ENCODE measurements at places on chromosomes 6 and 20. TPM values are rescaled to one million over a fixed set of nuclear protein-coding genes. Genes with fewer than 3 reads are reported as not detected.

- DNase-seq, result no peak
These were observed 701.3 kb downstream of the TBC1D32 start for GRCh38 chr6:120632975-120633374.

GRCh38 chr6:168469521-168469920 lies 28.5 kb downstream of the SMOC2 start:
- peak; percentile 65 for DNase-seq

- DNase-seq, result no peak
These were observed 11.6 kb downstream of the SRSF3 start for GRCh38 chr6:36605560-36606391.

DNA sequence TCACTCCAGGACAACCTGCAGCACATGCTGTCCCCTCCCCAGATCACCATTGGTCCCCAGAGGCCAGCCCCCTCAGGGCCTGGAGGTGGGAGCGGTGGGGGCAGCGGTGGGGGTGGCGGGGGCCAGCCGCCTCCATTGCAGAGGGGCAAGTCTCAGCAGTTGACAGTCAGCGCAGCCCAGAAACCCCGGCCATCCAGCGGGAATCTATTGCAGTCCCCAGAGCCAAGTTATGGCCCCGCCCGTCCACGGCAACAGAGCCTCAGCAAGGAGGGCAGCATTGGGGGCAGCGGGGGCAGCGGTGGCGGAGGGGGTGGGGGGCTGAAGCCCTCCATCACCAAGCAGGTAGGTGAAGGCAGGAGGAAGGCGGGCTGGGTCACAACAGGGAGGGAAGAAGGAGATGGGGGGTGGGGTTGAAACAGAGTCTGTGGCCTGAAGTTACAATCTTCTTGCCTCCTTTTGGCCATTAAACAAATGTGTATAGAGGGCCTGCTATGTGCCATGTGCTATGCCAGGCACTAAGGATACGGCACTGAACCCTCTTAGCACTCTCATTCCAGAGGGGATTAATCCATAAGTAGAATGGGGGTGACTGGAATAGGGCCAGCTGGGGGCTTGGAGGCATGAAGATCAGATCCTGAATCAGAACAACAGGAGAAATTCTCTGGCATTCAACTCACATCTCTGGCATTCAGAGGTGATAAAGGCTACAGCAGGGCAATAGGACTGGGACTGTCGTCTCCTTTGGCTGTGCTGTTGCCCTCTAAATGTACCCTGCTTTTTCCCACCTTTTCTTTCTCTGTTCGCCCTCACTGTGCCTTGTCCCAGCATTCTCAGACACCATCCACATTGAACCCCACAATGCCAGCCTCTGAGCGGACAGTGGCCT lies 10.5 kb upstream of the ZBTB9 start:
- DNase-seq, result no peak

- no peak for DNase-seq
These were observed 216.6 kb upstream of the UFL1 start for GRCh38 chr6:96304997-96305396.

DNA sequence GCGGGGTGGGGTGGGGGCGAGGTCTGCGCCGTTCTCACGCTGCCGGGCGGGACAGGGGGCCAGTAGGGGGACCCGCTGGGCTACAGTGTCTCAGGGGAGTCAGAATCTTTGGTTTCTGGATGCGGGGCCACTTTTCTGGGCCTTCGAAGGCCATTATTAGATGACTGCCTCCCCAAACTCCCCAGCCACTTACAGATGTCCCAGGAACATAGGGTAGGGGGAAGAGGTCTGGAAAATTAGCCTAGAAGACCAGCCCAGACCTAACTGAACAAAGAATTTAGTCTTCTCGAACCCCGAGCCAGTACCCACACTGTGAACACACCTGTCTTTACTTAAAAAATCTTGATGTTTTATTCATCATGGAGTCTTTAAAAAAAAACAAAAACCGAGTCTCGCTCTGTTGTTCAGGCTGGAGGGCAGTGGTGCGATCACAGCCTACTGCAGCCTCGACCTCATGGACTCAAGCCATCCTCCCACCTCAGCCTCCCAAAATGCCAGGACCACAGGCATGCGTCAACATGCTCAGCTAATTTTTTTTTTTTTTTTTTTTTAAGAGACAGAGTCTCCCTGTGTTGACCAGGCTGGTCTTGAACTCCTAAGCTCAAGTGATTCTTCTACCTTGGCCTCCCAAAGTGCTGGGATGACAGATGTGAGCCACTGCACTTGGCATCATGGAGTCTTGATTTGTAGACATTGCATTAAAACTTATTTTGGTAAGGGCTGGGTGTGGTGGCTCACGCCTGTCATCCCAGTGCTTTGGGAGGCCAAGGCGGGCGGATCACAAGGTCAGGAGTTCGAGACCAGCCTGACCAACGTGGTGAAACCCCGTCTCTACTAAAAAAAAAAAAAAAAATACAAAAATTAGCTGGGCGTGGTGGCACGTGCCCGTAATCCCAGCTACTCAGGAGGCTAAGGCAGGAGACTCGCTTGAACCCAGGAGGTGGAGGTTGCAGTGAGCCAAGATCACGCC lies 3.3 kb upstream of the SLC29A1 start:
- no peak for DNase-seq

GRCh38 chr20:57712851-57713504 lies 3.2 kb upstream of the PMEPA1 start:
- no peak for DNase-seq

DNA sequence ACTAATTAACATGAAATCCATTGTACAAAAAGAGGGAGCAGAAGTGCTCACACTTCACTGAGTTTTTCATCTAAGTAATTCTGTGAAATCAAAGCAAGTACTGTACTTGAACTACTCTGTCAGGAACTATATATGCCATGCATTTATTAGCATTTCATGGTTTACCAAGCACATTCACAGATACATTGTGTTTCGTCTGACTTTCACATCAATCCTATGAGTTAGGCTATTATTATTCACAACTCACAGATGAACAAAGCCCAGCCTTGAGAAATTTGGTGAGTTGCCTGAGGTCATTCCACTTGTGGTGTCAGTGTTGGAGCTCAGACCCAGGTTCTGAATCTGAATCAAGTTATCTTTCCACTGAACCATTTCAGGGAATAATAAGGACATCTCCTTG lies 33.7 kb upstream of the TENT5A start:
- no peak for DNase-seq

- DNase-seq, result no peak
These were observed 174.0 kb upstream of the AFDN start for GRCh38 chr6:167652701-167653095.

- DNase-seq, result no peak
These were observed 17.5 kb downstream of the LAMA5 start for GRCh38 chr20:62349556-62350097.

DNA sequence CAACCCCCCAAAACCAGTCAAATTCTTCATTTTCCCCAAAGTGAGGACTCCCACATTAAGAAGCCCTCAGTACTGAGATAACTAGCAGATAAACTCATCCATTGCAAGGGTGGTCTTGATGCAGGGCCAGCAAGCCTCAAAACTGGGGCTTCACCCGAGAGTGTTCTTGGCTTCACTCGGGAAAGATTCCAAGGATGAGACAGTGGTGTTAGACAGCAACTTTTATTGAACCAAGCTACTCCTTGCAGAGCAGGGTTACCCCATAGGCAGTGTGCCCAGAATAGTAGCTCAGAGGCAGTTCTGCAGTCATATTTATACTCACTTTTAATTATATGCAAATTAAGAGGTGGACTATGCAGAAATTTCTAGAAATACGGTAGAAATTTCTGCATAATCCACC lies 15.8 kb upstream of the HLA-DQA1 start:
- DNase-seq, result no peak

DNA sequence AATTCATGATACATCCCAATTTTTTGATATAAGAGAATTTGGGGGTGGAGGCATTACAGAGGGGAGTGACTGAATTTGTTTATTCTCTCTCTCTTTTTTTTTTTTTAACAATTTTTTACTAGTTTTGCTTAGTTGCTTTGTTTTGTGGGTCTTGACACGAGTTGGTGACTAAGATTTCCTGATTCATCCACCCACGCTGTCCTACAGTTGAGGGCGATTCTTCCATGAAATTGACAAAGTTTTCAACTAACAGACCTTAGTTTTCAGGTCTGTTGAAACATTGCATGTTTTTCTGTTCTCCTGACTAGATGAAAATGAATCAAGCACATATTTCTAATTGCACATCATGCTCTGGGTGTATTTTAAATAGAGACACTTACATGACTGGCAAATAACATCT lies 613.8 kb downstream of the TFAP2B start:
- no peak for DNase-seq

The ZNF512B gene
- total RNA-seq, result 14.5 TPM

The KCNK15 gene
- total RNA-seq, result 2.6 TPM

The RIMS4 gene
- total RNA-seq, result 0.58 TPM

The TFAP2D gene
- total RNA-seq, result not detected

The KCNG1 gene
- total RNA-seq, result 0.65 TPM

The RGS19 gene
- total RNA-seq, result 9.7 TPM

The EFCAB8 gene
- 0.18 TPM for total RNA-seq

Data from left cardiac atrium (tissue), 4 donors.